ENCODE measurements at places on chromosomes 4 and X. TPM values are rescaled to one million over a fixed set of nuclear protein-coding genes. Genes with fewer than 3 reads are reported as not detected.

TMEM31 gene
- total RNA-seq = not detected

MAGEC1 gene
- not detected for total RNA-seq

CFAP99 gene
- 1.3 TPM for total RNA-seq

- DNase-seq = no peak
Measured at GRCh38 chr4:15373363-15373762, 54.5 kb upstream of the C1QTNF7 start.

DNA sequence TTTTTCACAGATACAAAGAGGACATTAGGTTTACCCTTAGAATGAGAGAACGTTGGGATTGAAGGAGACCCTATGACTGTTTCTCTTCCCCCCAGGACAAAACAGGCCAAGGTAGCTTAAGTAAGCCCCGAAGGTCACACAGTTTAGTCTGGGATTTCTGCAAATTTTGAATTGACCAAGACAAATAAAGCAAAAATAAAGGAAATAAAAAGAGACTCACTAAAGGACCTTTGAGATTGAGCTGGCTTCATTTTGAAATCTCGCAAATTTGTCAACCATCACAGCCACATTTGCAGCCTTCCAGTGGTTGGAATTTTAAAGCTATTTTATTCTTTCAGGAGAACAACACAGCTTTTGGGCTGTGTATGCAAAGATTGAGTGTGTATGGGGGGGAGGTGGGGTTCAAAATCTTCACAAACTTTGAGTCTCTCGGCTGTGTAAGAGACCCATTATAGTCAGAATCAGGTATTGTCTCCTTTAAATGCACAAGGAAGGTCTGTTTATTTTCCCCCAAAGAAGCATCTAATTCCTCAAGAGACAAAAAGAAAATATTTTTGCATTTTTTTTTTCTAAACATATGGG is 4.2 kb downstream of the TMSB4X start:
- no peak for DNase-seq

GRCh38 chr4:182738283-182739047 is 178.7 kb downstream of the DCTD start:
- DNase-seq = peak; percentile 9

GRCh38 chr4:11618666-11619282 is 190.1 kb upstream of the HS3ST1 start:
- DNase-seq = no peak

DNA sequence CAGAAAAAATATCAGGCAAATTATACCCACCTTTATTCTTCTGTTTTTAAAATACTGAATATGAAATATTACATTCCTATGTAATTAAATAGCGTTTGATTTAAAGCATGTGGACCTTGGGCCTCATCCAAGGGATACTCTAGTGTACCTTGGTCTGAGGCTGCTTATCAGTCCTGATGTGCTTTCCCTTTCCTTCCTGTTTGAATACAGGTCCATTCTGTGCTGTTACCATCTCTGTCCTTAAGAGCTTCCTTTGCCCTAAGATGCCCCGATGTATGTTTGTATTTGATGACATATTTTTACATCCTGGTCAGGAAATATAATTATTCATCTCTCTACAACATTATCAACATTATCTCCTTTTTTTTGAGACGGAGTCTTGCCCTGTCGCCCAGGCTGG is 24.1 kb downstream of the FAT4 start:
- DNase-seq = no peak

- DNase-seq = no peak
Measured at GRCh38 chrX:153779891-153780677, 757 bp upstream of the SRPK3 start.

Data from PC-3 (cell line).